Hypothalamus (tissue), 51 donors: ENCODE measurements at places on chromosomes 1 and 21.

DNA sequence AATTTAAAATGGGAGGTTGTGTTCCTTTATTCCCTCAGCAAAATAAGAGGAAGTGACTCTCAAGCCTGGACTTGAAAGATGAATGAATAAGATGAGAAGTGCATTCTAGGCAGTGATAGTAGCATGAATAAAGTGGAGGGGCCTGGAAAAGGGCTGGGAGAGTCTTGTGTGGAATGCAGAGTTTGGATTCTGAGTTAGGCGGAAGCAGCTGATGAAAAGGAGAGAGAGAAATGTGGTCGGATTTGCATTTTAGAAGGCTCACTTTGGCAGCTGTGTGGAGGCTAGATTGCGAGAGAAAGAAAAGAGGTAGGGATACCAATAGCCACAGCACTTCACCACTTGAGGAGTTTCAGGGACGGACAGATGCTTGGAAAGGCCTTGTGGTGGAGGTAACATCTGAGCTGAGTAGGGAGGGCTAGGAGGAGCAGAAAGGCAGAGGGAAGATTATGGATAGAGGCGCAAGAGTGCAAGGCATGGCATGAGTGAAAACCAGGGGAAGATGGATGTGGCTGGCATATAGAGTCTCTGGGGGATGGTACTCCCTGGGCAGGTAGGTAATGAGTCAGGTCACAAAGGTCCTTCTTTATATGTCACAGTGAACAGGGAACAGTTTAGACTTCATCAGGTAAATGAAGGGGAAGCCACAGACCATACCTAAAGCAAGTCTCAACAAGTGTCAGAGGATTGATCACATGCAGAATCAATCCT lies 59.6 kb downstream of the ST3GAL3 start:
- DNase-seq = no peak

GRCh38 chr1:28646040-28646439 lies 2.4 kb upstream of the RNU11 start:
- DNase-seq = no peak

DNA sequence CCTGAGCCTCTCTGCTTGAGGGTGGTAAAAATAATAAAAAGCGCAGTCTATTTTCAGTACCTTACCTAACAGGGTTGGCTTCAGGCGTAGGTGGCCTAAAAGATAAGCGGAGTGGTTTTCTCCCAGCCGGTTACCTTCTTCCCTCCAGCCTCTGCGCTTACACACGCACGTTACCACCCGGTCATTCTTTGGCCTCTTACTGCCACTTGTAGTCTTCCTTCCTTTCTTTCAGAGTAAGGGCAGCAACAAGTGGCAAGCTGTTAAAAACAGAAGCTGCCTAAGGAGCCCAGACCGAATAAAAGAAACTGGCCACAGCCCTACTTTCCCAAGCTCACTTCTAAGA lies 35.4 kb downstream of the CLCA1 start:
- no peak for DNase-seq

DNA sequence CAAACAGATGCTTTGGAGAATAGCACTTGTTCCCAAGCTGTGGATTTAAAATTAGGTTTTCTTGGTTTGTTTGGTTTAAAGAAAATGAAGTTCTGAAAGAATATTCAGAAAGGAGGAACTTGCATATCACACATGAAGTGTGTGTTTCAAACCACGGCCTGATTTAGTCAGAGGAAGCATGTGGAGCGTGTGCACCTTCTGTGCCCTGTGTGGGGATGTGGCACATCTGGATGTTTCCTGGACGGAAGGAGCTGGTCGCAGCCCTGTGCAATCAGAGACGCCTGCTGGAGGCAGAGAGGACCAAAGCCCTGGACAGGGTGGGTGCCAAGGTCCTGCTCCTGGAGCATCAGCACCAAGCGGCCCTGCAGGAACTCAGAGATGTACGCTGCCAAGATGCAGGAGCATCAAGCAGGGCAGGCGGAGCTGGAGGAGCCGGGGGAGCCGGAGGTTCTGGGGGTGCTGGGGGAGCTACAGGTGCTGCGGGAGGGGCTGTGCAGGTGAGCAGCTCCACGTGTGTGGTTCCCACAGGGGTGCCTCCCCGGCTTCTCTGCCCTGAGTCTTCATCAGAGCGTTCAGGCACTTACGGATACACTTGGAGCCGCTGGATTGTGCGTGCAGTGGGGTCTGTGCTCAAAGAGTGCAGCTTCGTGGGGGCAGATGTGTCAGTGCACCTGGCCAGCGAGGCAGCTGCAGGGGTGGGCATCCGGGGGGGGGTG lies 45.7 kb downstream of the PCNT start:
- no peak for DNase-seq

DNA sequence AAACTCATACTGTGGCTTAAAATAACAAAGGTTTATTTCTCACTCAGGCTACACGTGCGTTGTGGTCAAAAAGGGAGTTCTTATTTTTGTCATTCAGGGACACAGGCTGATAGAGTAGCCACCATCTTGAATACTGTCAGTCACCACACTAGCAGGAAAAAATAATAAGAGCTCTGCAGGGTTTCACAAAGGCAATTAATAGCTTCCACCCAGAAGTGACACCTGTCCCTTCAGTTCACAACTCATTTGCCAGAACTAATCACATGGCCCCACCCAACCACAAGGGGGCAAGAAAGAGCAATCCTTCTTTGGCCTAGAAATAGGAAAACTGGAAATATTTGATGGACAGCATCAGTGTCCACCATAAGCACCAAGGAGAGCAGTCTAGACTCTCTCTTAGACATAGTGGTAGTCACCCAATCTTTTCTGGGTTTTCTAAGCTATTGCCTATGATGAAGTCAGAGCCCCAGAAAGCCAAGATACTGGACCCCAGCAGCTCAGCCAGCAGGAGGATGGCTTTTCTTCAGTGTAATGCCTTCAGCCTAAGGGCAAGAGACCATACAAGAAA lies 8.2 kb downstream of the HAPLN2 start:
- DNase-seq = no peak

GRCh38 chr1:2594001-2594640 lies 7.5 kb downstream of the PRXL2B start:
- DNase-seq = no peak

- no peak for DNase-seq
Observed at GRCh38 chr1:227725046-227725445, 10.1 kb downstream of the JMJD4 start.

GRCh38 chr1:100565533-100565932 lies 27.6 kb downstream of the GPR88 start:
- DNase-seq = no peak

DNA sequence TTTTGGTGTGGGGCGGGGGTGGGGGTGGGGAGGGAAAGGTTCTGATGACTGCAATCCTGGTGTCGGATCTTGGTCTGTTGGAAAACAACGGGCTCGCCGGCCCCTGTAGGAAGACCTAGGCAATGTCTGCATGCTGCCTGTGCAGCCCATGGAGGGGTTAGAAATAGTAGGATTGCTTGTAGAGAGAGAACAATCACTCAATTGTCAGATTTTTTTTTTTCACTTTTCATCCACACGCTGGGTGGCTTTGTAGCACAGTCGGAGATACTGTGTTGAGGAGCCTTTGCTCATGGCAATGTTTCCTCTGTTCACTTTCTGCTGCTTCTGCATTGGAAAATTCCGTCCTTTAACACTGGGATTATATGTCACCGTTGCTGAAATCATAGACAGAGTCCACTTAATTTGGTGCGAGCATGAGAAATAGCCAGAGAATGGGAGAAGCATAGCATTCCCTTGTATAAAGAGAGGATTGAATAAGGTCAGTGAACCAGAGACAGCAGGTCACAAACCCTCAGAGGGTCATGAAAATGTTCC lies 107.5 kb downstream of the MRPS6 start:
- DNase-seq = peak; percentile 7

- DNase-seq = no peak
Observed at GRCh38 chr1:19456968-19457441, 28.3 kb downstream of the CAPZB start.

- DNase-seq = no peak
Observed at GRCh38 chr1:77955709-77956108, 23.2 kb downstream of the FUBP1 start.

DNA sequence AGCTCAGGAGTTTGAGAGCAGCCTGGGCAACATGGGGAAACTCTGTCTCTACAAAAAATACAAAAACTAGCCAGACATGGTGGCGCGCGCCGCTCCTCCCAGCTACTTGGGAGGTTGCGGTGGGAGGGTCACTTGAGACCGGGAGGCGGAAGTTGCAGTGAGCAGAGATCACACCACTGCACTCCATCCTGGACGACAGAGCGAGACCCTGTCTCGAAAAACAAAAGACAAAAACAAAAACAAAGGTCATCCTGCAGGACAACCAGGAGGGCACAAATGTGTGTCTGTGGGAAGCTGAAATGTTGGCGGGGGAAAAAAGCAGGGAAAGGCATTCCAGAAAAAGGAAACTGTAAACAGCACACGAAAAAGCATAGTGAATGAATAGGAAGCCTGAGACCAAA lies 104.1 kb upstream of the HNRNPU start:
- no peak for DNase-seq

DNA sequence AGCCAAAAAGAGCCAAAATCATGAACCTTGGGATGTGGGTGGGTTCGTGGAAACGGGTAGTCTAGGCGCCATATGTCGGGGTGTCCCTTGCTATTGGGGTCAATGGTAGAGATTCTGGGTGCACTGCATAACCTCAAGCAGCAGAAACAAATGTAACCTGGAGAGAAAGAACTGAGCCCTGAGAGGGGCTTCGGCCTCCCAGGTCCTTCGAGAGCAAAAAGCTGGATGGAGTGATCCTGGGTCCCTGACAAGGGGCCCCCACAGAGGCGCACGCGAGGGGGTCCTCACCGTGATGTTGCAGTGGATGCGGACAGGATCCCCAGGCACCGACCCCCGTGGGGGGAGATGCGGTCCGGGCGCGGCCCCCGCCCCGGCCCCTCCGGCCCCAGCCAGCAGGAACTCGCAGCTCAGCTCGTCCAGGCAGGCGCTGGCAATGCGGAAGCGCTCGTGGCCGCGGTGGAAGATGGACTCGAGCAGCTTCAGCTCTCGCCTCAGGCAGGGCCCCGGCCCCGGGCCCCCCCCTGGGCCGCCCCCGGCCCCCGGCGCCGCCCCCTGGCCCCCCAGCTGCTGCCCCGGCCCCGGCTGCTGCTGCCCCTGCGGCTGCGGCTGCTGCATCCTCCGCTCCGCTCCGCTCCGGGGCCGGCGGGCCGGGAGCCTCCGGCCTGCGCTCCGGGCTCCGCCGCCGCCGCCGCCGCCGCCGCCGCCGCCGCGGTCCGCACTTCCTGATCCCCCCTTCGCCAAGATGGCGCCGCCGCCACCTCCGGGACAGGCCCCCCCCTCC lies at the start of gene UBE2Q1:
TSS of gene UBE2Q1 (minus strand) at position 724 of the 781 bp plus-strand sequence. CDS start at position 615, 109 bp downstream.
- DNase-seq = no peak

- no peak for DNase-seq
Observed at GRCh38 chr1:195704028-195704427, 904.2 kb downstream of the KCNT2 start.

DNA sequence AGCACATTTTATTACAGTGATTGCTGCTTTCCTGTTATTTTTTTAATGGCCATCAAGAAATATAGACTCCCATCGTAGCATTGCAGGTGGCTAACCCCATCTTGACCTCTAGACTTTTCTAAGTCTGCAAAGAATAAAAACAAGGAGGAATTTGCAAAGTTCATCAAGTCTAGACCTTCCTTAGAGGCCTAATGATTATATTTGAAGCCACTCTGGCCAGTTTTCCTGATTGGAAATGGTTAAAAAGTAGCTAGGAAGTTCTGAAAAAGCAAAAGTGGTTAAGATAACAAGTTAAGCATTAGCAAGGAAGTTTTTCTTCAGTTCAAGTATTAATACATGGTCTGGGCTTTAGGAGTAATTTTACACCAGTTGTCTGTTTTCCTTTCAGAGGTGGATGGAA lies 16.7 kb upstream of the KCNJ15 start:
- DNase-seq = no peak

DNA sequence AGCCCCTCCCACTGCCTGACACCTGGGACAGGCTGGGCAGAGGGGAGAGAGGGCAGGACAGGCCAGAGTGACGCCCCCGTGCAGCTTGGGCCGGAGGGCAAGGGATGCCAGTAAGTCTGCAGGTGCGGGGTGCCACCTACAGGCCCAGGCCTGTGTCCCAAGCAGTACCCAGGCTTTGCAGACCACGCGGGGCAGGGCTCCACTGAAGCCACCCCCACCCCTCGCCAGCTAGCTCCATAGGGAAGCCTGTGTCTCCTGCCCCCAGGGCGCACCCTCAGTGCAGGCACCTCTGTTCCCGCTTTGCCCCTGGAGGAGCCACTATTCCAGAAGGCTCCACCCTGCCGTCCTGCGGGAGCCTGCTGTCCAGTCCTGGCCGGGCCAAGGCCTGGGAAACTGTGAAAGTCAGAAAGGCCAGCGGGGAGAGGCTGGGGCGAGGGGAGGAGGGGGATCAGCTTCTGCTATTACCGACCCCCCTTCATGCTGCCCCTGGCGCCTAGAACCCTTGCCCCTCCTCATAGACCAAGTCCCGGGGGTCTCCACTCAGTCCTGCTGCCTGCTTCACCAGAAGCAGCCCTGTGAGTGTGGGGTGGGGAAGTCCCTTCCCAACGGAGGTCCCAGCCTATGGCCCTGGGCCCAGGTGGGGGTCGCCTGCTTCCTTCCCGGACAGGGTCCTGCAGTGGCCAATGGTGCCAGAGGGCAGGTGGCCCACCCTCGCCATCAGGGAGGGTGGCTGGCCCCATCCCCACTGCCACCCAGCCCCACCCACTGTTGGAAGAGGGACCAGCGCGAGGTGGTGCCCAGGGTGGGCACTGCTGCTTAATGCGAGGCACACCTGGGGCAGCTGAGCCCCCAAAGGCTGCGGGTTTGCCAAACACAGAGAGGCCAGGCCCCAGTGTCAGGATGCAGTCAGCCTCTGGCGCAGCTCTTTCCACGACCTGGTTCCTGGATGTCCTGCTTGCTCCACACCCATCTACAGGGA lies 54.4 kb downstream of the KCNAB2 start:
- no peak for DNase-seq

- DNase-seq = no peak
Observed at GRCh38 chr1:223269006-223269405, 95.0 kb downstream of the SUSD4 start.

DNA sequence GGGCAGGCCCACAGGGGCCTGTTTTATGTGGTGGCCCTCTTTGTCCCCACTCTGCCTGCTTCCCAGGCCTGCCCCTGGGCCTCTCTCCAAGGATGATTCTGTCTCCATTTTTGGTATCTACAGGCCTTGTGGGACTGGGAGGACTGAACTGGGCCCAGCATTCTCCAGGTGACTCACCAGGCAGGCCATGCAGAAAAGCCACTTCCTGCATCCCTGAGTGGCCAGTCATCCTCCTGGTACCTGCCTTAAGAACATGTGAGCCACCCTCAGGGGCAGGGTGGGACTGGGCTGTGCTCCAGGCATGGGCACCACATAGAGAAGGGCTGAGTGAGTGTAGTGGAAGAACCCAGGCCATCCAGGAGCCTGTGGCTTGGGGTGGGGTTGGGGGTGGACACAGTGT lies 20.0 kb upstream of the BCAR3 start:
- no peak for DNase-seq

GRCh38 chr1:116497656-116498055 lies 73.2 kb downstream of the CD58 start:
- no peak for DNase-seq

GRCh38 chr1:154479764-154480421 lies 22.1 kb upstream of the TDRD10 start:
- DNase-seq = peak; percentile 16

GRCh38 chr1:162383516-162383915 lies 2.0 kb downstream of the C1orf226 start:
- no peak for DNase-seq

GRCh38 chr1:112800289-112800688 lies 85.2 kb upstream of the PPM1J start:
- DNase-seq = no peak

GRCh38 chr21:33942426-33942825 lies 26.8 kb upstream of the ATP5PO start:
- DNase-seq = no peak
